ENCODE measurements at places on chromosomes 12 and 14.

GRCh38 chr14:23638414-23639047 lies 2.4 kb downstream of the DHRS2 start:
- no peak for DNase-seq

- DNase-seq = no peak
Measured at GRCh38 chr14:72708708-72709475, 185.0 kb downstream of the DPF3 start.

GRCh38 chr12:51977320-51977753 lies 25.8 kb downstream of the ACVR1B start:
- DNase-seq = no peak

DNA sequence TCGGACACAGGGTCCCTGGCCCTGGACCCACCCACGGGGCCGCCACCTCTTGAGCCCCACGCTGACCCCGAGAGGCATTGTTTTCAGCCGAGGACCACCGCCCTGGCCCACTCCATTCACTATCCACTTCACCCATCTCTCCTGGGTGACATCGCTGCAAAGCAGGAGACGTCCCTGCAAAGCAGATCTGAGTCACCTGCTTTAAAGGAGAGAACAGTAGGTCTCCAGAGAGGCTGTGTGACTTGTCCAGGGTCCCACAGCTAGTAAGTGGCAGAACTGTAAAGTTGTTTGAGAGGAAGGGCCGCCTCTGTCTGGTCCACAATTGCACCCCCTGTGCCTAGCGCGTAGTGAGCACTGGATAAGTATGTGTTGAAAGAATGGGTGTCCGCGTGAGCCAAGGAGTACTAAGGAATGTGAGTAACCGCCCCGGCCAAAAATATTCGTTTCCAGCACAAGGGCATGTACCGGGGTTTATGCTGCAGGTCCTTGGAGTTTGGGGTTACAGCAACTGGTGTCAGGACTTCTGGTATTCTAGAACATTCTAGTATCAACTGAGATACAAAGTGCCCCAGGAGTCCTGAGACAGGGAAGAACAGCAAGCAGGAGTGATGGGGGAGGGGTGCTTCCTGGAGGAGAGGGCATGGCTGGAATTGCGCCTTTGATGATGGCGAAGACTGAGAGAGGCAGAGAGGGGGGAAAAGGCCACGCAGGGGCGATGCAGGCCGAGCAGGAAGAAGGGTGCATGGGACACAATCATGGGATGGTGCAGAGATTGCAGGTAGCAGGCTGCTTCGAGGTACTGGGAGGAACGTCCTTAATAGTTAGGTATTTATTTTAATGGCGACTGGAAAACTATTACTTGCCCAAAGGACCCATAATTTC lies 91.1 kb downstream of the SCARB1 start:
- DNase-seq = no peak

- no peak for DNase-seq
Measured at GRCh38 chr14:21534576-21534975, 8.4 kb upstream of the SALL2 start.

Data from NCI-H748 treated with DMSO at 0.1 percent for 48 hours (cell line).